Activated T-helper 1 cell treated with anti-CD3 and anti-CD28 coated beads, Interleukin-2, amount 50 U/mL, for 16 hours (primary cell): ENCODE measurements at places on chromosomes 7 and 10.

DNA sequence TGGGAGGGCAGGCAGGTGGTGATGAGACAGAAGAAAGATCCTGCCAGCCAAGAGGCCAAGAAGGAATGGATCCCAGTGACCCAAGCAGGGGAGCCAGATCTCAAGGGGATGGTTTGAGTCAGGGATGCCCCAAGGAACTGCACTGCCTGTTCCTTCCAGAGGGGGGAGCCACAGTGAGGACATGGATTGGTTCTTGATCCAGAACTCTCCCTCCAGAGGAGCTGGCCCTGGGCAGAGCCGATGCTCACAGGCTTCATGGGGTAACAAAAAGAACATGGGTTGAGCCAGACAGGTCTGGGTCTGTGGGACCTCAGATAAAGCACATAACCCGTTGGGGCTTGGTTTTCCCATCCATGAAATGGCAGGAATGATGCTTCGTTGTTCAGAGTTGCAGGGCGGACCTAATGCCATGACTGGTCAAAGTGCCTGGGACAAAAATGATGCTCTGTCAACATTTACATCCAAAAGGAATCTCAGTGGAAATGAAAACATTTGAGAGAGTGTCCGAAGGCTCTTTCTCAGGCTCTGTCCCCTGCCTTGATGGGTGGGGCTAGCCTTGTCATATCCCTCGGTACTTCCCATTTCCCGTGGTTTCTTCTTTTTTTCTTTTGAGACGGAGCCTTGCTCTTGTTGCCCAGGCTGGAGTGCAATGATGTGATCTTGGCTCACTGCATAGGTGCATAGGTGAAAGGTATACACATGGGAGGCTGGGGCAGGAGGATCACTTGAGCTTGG, 4.7 kb upstream of the DENND2A start:
- no peak for DNase-seq

DNA sequence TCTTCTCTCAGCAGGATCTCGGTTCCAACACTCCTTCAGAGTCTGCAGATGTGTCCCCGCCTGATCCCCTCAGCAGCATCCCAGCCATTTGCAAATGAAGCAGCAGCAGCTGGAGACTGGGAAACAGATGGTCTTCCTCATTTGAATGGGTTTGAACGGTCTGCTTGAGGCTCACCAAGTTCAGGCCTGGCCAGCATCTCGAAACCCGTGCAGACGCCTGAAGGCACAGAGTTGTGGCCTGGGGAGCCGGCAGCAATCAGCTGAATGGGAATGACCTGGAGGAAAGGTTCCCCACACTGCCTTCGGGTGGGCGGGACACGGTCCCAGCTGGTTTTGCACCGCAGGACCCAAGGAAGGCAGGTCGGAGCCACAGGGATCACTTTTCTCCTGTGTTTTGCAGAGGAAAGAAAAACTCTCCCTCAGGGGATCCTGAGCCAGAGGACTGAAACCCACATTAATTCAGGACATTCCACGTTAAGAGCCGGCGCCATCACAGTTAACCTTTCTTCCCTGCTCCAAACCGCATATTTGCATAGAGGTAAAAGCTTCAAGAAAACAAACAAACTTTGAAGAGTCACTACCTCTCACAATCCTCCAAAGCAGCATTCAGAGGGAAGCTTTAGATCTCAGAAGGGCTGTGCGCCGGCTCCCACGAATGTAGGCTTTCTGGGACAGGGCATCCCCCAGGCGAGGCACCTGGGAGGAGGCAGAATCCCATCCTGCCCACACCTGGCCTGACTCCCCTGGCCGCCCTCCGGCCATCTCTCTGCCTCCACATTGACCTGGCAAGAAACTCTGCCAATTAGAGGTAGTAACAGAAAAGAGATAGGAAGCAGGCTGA, 17.7 kb downstream of the FGFR2 start:
- no peak for DNase-seq

- DNase-seq, result no peak
These were observed 12.7 kb upstream of the PAPSS2 start for GRCh38 chr10:87646935-87647334.

GRCh38 chr10:77799352-77799751, 127.2 kb downstream of the DLG5 start:
- no peak for DNase-seq

- DNase-seq, result no peak
These were observed 63.5 kb upstream of the C10orf90 start for GRCh38 chr10:126734015-126734414.

GRCh38 chr10:129888784-129889616, 75.1 kb downstream of the EBF3 start:
- DNase-seq, result peak; percentile 14

GRCh38 chr10:122307669-122308416, 36.7 kb downstream of the BTBD16 start:
- no peak for DNase-seq

GRCh38 chr7:108972004-108972403, 402.3 kb downstream of the DNAJB9 start:
- no peak for DNase-seq

DNA sequence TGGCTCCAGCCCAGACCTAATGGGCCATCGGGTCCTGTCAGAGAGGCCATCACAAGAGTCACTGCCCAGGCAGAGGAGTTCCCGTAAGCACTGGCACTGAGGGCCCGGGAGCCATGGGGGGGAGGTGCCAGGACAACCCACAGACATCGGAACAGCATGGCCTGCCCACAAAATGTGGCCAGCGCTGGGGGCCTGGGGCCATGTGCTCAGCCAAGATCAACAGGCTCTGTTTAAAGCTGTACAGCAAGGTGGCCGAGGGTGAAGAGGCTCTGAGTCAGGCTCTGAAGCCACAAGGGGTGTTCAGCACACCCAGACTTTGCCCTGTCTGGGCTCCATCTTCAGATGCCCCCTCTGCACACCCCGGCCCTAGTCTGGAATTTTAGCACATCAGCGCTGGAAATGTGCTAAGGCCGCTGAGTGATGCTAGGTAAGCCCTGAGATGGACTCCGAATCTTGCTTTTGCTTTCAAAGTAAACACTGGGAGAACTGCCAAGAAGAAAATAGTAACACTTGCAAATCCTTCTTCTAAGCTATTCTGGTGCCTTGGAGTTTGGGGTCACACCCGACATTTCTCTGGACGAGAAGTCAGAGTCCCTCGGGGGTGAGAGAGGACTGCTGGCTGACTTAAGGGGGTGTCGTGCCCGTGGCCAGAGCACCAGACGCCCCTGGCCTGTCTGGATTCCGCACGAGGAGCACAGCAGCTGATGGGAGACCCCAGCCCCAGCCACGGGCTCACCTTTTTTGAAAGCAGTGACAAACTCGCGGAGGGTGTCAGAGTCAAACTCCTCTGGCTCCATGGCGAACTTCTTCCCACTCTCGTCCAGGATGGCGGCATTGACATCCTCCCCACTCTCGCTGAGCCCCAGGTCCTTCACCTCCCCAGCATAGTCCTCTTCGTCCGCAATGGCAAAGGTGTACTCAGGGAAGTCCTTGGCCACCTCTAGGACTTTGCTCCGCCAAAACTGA, 23.6 kb downstream of the PDIA4 start:
- DNase-seq, result no peak

GRCh38 chr10:115860182-115861107, 412.6 kb downstream of the GFRA1 start:
- DNase-seq, result no peak

DNA sequence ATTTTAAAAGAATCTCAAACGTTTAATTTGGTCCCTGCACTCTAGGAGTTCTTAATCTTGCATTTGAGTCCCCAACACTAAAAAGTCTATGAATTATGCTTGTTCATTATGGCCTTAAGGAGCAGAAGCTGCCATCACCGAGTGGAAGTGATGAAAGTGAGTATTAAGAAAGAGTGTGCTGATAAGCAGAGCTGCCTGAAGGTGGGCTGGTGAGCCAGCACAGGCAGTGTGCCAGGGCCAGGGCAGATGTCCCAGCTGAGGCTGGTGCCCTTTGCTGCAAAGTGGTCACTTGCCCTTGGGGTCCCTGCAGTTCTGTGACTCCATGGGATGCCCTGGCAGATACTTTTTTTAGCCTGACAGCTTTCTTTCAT, 72.9 kb upstream of the LOXL4 start:
- no peak for DNase-seq

- no peak for DNase-seq
These were observed 2.7 kb upstream of the KMT2E start for GRCh38 chr7:105011141-105011830.

- no peak for DNase-seq
These were observed 359.6 kb downstream of the ARL4A start for GRCh38 chr7:13047061-13047460.

DNA sequence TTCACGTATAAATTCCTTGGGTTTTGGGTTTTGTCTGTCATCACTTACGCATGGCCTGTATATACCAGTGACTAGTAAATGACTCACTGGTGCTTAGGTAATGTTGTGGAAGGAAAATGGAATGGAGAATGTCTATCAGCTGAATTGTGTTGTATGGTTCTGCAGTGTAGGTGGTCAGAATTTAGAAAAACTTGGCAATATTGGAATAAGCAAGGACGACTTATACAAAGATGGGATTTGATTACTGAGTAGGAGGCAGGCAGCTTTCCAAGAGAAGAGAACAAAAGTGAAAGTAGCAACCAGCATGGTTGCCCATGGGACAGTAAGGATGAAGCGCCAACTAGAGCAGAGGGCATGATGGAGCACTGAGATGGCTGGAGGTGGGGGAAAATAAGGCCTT, 168.6 kb upstream of the CSTF2T start:
- no peak for DNase-seq

DNA sequence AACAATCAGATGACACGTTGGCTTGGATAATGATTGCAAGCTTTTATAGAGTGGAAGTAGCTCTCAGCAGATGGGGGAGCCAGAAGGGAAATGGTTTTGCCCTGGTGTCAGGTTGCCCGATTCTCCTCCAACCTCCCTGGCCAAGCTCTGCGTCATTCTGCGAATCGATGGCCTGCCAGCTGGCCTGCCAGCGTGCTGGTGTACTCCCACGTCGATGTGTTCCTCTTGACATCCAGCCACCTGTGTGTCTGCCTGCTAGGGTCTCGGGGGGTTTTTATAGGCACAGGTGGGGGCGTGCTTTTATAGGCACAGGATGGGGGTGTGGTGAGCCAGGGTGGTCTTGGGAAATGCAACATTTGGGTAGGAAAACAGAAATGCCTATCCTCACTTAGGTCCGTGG, 4.6 kb downstream of the NET1 start:
- no peak for DNase-seq

GRCh38 chr10:97640174-97640867, at the start of gene PI4K2A:
PI4K2A (plus strand) TSS chr10:97640671; CDS start chr10:97640743, 72 bp downstream.
- peak; percentile 95 for DNase-seq

DNA sequence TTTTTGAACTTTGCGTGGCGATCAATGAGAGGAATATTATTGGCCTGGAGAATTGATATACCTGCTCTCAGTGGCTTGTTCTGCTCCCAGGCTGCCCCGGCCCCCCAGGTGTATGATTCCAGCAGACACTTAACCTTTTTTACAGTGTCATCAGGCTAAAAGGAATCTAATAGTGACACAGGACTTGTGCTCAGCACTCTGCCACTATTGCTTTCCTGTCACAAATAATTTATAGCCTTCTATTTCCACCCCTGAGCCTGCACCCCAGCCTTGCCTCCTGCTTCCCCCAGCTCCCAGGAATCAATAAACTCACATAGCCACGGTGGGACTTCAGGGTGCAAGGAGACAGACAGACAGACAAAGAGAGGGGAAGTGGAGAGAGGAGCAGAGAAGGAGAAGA, 28.3 kb downstream of the PAX2 start:
- DNase-seq, result no peak

GRCh38 chr10:61284222-61284890, 168.8 kb downstream of the TMEM26 start:
- no peak for DNase-seq

DNA sequence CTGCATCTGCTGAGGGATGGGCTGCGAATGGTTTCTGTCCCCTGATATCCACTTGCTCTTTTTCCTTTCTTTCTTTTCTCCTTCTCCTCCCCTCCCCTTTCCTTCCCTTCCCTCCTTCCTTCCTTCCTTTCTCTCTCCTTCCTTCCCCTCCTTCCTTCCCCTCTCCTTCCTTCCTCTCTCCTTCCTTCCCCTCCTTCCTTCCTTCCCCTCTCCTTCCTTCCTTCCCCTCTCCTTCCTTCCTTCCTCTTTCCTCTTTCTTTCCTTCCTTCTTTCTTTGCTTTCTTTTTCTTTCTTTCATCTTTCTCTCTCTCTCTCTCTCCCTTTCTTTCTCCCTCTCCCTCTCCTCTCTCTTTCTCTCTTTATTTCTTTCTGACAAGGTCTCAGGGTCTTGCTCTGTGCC, 20.2 kb upstream of the SPDYE1 start:
- DNase-seq, result no peak

- no peak for DNase-seq
These were observed 44.2 kb downstream of the PCLO start for GRCh38 chr7:83118347-83119025.

DNA sequence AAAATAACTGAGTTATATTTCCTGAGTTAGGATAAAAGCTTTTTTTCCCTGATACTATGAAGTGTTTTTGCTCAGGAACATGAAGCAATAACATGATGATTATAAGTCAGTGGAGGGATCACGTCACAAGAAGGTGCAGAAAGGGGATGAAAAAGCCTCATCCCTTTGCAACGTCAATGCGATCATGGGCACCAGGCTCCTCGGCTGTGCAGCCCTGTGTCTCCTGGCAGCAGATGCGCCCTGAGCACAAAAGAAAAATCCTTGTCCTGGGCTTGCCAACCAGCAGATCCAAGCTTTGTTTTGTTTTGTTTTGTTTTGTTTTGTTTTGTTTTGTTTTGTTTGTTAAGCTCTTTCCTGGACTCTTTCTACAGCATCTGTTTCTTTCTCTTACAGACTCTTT, 103.5 kb upstream of the PRSS1 start:
- no peak for DNase-seq

GRCh38 chr7:831596-832166, 595 bp upstream of the SUN1 start:
- DNase-seq, result no peak

- DNase-seq, result no peak
These were observed 34.7 kb upstream of the NFE2L3 start for GRCh38 chr7:26117142-26117807.

DNA sequence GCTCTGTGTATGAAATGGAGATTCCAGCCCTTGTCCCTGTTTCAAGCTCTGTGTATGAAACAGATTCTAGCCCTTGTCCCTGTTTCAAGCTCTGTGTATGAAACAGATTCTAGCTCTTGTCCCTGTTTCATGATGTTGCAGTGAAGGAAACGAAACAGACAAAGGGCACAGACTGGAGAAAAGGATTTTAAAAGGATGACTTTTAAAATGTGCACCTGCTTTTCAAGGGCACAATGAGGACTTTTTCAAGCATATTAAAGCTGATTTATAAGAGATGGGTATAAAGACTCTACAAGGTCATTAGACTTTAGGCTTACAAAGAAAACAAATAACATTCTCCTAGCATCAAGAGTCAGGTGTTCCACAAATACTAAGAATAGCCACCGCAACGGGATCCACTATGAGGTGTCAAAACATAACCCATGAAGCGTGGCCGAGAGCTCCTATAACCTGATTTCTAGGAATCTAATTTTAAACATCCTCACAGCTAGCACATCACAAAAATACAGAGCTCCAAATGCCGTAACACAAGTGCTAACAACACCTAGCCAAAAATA, 29.0 kb downstream of the DIP2C start:
- DNase-seq, result no peak
